HL-60 (cell line): ENCODE measurements at places on chromosomes 12 and 14.
A peak's percentile ranks its signal among the peaks of the same experiment; 100 is the strongest.

DNA sequence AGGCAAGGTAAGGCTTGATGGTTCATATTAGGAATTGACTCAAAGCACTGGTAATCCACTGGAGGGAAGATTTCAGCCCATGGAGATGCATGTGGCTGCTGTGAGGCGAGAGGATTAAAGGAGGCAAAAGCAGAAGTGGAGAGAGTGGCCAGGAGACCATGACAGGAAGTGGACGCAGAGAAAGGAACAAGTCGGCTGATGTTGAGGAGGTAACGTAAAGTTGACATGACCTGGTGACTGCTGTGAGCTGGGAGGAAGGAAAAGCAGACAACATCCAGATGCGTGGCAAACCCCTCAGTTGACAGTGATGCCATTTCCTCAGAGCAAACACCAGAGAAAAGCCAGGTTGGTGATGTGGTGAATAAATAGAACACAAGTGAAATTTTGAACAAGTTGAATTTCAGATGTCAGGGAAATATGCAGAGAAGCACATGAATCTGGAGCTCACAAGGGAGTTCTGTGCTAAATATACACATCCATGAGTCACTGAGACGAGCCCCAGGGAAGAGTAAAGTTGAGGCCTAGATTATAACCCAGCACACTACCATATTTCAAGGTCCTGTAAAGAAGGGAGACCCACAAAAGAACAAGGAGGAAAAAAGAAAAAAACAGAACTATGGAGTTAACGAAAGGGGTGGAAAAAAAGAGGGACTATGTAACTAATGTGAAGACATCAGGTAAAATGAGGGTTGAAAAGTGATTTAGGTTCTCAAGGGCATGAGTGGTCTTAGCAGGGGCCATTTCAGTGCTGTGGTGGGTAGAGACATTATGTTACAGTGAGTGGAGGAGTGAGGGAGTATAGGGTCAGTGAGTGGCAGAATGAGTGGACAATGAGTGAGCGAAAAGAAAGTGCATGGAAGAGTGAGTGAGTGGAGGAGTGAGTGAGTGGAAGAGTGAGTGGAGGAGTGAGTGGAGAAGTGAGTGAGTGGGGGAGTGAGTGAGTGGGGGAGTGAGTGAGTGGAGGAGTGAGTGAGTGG lies 61.6 kb upstream of the GZMB start:
- DNase-seq = peak; percentile 81

- DNase-seq = peak; percentile 23
Measured at GRCh38 chr12:68609998-68610369, 715 bp upstream of the RAP1B start.

GRCh38 chr12:32726286-32726685 lies 29.4 kb downstream of the YARS2 start:
- DNase-seq = no peak

GRCh38 chr12:93427779-93428564 lies 13.8 kb downstream of the UBE2N start:
- no peak for DNase-seq

DNA sequence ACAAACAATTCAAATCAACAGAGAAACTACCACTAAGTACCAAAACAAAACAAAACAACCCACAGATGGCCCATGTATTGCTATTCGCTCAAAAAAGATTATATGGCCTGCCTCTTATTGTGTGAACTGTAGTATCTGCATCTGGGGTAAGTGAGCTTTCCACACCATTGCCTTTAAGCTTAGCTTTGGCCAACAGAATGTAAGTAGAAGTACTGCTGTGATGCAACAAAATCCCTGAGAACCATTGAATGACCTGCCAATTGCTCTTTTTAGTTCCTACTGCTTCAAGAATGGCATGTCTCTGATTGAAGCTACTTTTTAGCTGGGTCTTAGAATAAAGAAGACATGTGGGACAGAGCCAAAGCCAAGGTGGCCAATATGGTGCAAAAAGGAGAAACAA lies 32.5 kb downstream of the PPFIA2 start:
- no peak for DNase-seq

DNA sequence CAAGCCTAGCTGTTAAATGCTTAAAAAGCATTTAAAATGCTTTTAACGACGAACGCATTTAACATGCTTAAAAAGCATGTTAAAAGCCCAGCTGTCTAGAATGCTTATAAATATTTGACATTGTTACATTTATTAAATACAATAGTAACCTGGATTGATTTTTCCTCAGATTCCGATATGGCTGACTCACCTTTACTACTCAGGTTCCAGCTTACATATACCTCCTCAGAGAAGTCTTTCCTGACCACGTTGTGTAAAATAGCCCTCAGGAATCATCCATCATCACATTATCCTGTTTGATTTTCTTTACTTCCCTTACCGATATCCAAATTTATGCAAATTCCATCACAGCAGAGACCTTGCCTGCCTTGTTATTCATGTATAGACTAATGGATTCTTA lies 51.4 kb downstream of the SLC41A2 start:
- no peak for DNase-seq

DNA sequence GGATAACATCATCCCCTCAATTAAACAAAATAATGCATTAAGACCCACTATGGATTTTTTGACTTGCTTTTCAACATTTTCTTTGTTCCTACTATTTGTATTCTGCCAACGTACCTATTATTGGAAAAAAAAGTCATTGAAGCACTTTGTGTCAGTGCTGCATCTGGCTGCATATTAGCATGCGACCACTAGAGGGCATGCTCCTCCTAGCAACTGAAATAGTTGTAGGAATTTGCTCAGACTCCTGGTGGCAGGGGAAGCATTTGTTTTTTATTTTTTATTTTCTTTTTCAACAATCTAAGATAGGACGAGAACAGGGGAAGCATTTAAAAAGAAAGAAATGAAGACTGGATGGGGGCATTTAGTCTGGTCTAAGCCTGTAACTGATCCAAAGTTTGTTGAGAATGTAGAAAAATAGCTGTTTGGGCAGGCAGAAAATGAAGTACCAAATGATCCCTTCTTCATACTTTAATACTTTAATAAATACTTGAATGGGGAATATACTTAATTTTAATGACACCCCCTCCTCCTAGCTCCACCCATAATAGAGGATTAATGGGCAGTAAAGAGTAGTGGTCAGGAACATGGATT lies 14.5 kb upstream of the CLEC4A start:
- DNase-seq = peak; percentile 73

DNA sequence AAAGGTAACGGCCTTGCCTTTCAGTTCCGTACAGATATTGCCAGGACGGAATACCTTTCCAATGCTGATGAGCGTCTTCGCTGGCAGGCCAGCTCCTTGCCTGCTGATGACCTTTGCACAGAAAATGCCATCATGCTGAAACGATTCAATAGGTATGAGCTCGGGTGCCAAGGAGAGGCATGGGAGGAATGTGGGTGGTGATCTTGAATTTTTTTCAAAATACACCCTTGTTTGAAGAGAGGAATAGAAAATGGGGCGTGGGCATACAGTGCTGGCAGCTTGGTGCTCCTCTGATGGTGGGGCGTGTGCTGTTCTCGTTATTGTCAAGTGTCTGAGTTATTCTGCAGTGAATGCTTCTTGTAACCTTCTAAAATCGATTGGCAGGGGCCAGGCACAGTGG lies 52.5 kb downstream of the HSP90AA1 start:
- DNase-seq = no peak

- DNase-seq = no peak
Measured at GRCh38 chr12:62434494-62435302, 31.9 kb upstream of the MON2 start.

GRCh38 chr14:22557846-22558220 lies 31.2 kb downstream of the DAD1 start:
- no peak for DNase-seq

DNA sequence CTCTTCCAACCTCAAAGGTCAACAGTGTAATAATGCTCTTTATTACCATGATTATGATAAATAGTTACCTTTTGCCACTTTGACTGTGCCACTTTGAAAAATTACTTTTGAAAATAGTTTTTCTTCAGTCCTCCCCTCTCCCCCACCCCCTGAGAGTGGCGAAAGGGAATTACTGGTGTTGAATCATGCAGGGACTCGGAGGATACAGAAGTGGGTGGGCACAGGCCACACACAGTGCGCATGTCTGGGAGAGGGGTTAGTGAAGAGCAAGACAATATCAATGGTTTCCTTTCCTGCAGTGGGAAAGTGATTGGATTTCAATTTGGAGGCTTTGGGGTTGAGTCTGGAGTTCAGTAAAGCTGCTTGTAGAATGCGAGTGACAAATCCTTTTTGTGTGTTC lies 170.9 kb downstream of the PTCSC3 start:
- DNase-seq = no peak

DNA sequence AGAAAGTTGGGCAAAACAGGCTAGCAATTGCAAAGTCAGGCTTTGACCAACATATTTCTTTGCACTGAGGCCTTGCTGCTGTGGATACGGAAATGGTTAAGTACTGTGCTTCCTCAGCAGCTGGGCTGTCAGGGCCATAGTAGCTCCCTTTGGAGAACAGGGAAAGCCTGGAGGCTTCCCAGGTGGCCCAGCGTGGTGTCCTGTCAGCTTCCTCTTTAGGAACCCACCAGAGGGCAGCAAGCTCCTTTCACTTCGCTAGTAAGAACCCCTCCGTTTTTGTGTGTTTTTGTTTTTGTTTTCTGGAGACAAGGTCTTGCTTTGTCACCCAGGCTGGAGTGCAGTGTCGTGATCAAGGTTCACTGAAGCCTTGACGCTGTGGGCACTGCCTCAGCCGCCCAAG lies 1.7 kb upstream of the CFAP251 start:
- peak; percentile 44 for DNase-seq

DNA sequence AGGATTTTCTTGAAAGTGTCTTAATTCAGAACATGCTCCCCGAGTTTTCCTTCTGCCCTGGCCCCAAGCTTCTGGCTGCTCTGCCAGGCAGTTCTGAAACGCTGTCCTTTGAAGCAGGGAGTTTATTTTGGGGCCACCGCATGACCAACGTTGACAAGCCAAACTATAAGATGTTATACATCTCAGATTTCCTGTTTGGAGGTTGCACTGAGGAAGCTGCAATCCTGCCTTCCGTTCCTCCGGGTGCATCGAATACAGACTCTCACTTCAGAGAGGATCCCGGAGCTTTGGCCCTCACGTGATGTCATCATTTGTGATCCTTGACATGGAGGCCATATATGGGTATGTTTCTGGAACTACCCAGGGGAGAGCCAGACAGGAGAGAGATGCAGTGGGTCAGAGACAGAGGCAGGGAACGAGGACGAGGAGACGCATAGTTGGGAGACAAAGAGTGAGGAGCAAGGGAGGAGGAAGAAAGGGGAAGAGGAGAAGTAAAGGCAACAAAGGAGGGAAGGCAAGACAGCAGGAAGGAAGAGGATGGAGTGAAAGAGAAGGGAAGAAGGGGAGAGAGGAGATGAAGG lies at the start of gene ASB2:
ASB2 (minus strand) TSS at position 94 of the 581 bp plus-strand sequence. CDS start 12,031 bp downstream, outside the sequence.
- no peak for DNase-seq

GRCh38 chr12:92961949-92962348 lies 32.9 kb upstream of the EEA1 start:
- no peak for DNase-seq

GRCh38 chr14:32588448-32589320 lies 259.6 kb downstream of the AKAP6 start:
- peak; percentile 8 for DNase-seq

DNA sequence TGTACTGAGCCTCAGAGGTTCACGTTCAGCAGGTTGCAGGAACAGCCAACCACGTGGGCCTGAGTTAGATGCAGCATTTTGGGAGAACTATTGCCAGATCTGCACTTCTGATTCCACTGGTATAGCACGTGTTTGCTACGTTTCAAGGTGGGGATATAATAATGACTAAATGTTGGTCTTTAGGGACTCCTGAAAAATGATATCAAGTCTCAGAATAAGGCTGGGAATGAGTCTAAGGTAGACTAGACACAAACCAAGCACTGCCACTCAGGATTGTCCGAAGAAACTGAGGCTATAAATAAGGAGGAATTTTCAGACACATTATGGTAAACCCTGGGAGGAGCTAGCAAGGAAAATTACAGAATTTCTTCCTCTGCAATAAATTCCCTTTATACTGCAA lies 98.1 kb downstream of the ESR2 start:
- DNase-seq = no peak

GRCh38 chr12:124191024-124191359 lies 103.9 kb upstream of the RFLNA start:
- no peak for DNase-seq

- DNase-seq = peak; percentile 92
Measured at GRCh38 chr12:2284857-2285256, 232.1 kb downstream of the CACNA1C start.

GRCh38 chr14:68441542-68441941 lies 351.3 kb downstream of the ZFP36L1 start:
- no peak for DNase-seq

GRCh38 chr14:61528591-61529021 lies 166.7 kb upstream of the HIF1A start:
- DNase-seq = no peak
